ENCODE measurements at places on chromosomes 3 and 15. TPM values are rescaled to one million over a fixed set of nuclear protein-coding genes. Genes with fewer than 3 reads are reported as not detected.
A peak's percentile ranks its signal among the peaks of the same experiment; 100 is the strongest.

GRCh38 chr15:39596358-39597051, 15.6 kb downstream of the THBS1 start:
- peak; percentile 11 for DNase-seq

DNA sequence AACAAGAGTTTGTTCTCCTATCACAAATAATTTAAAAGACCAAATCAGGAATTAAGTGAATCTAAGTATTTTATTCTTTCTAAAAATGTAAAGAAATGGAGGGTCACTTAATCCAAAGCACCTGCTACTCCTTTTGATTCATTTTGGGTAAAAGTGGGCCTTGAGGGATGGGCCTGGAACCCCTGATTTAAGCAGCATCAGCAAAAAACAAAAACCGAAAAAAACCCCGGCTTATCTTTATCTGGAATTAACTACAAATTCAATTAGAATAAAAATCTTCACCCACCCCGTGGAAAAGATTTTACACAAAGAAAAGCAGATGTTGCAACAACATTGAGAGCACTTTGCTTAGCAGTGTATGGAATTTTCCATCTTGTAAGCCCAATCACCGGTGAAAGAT, 1018.2 kb downstream of the MCTP2 start:
- no peak for DNase-seq

- no peak for DNase-seq
These were observed 107.4 kb upstream of the MLF1 start for GRCh38 chr3:158463556-158463955.

- no peak for DNase-seq
These were observed 141.9 kb downstream of the SQOR start for GRCh38 chr15:45776772-45777171.

GRCh38 chr15:39247574-39247973, 333.3 kb upstream of the THBS1 start:
- DNase-seq = peak; percentile 14

GRCh38 chr3:179624451-179624850, 19.9 kb downstream of the NDUFB5 start:
- DNase-seq = peak; percentile 42

DNA sequence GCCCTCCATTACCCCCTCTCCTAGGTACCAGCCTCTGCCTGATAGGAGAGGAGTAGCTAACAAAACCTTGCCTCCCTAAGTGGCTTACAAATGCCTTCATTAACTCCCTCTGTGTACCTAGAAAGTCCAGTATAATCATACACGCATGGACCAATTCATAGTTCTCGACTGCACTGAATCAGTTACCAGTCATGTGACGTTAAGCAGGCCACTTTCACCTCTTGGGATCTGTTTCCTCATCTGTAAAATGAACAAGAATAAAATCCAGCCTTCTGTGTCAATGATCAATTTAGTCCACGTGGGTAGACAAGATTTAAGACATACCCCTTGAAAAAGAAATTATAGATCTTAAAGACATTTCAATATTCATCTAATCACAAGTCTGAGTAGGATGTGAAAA, 72.2 kb downstream of the TRIM69 start:
- DNase-seq = no peak

- no peak for DNase-seq
These were observed 12.3 kb upstream of the ZBTB38 start for GRCh38 chr3:141356046-141356445.

DNA sequence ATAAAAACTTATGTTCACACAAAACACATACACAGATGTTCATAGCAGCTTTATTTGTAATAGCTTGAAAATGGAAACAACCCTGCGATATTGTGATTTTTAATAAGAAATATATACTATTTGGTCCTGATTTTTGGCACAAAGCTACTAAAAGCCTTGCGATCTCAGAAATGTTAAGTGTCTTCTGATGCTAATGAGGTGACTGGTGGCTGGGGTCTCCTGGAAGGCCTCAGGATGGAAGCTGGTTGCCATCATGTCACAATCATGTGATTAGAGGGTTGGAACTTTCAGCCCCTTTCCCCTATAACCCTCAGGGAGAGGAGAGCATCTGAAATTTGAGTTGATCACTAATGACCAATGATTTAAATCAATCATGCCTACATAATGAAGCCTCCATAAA, 278.4 kb upstream of the UBE2E1 start:
- no peak for DNase-seq

GRCh38 chr3:150697646-150698045, 6.1 kb downstream of the ERICH6 start:
- DNase-seq = no peak

- DNase-seq = peak; percentile 84
These were observed 17.9 kb downstream of the IL12A start for GRCh38 chr3:160006282-160007163.

DNA sequence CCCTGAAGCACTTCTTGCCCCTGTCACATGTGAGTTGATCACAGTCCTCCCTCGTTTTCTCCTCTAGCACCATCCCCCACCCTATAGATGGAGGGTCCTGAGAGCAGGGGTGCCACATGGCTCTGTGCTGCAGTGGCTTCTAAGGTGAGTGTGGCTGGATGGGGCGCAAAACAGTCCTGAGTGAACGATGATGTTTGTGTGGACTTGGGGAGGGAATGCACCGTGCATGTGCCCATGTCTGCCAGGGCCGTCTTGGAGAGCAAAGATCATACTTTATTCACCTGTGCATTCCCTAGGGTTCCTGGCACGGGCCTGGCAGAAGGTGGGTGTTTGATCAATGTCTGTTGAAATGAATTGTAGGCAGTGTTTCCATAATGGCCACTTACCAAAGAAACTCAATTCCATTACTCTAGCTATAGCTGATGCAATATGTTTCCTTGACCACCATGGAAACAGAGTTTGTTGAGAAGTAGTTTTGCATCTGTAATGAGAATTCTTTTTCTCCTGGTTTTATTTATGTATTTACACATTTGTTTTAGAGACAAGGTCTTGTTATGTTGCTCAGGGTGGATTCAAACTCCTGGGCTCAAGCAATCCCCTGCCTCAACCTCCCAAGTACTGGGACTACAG, 58.0 kb downstream of the ABTB1 start:
- DNase-seq = no peak

- no peak for DNase-seq
These were observed 280.3 kb upstream of the MME start for GRCh38 chr3:154799800-154800199.

DNA sequence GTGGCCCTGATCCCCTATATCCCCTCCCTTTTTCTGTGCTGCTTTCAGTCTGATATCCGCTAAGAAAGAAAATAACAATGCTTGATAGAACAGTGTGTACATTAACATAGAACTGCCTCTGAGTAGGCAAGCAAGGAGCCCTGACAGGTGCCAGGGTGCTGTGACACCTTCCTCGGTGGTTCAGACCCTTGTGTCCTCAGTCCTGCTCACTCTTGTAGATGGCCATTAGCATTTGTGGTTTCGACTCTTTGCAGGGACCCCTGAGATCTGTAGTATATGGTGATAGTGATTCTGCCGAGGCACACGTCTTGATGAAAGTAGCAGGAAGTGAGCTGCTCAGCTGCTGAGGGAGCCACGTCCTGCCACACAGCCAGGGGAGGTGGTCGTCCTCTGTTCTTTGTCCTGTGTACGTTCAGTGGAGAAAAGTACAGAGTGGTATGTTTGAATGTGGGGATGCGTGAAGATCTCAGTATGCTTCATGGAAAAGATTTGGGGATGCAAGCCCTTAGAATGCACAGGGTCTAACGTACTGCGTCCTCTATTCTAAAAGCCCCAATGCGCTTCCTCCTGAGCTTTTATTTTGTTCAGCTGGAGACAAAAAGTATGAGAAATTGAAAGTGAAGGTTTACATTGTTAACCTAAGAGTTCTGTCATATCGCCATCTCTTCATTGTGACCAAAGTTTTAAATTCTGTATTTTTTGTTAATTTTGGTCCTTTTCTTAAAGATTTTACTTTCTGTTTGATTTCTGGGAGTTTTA, 35.4 kb downstream of the PXYLP1 start:
- DNase-seq = no peak

DNA sequence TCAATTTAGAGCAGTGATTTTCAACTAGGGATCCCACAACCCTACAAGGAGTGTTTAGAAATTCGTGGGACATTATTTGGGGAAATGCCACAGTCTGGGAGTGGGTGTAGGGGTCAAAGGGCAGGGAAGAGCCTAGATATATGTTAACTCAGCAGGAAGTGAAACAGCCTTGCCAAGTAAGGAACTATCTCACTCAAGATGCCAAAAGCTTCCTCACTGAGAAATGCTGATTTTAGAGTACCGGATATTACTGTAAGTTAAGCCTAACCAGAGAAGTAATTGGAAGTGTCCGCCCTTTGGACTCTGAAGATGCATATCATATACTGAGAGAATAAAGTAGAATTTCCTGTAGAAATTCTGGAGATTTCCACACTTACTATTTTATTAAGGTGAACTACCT, 158.6 kb downstream of the BBX start:
- no peak for DNase-seq

- peak; percentile 85 for DNase-seq
These were observed 56.3 kb downstream of the PPARG start for GRCh38 chr3:12345141-12345561.

GPR171 gene
- total RNA-seq = not detected

ZNF660 gene
- not detected for total RNA-seq

MITF gene
- 7.6 TPM for total RNA-seq

LDHAL6B gene
- total RNA-seq = not detected

SHF gene
- 2.2 TPM for total RNA-seq

IL17RE gene
- total RNA-seq = 4.7 TPM

GPR27 gene
- total RNA-seq = 0.07 TPM

OSTN gene
- total RNA-seq = 0.35 TPM

MYL3 gene
- not detected for total RNA-seq

BFSP2 gene
- total RNA-seq = not detected

GOLGA6B gene
- 0.11 TPM for total RNA-seq

All from PC-3 (cell line).